ENCODE measurements at places on chromosomes 3 and 15.

- no peak for DNase-seq
Observed at GRCh38 chr15:92020207-92020606, 166.7 kb downstream of the SLCO3A1 start.

DNA sequence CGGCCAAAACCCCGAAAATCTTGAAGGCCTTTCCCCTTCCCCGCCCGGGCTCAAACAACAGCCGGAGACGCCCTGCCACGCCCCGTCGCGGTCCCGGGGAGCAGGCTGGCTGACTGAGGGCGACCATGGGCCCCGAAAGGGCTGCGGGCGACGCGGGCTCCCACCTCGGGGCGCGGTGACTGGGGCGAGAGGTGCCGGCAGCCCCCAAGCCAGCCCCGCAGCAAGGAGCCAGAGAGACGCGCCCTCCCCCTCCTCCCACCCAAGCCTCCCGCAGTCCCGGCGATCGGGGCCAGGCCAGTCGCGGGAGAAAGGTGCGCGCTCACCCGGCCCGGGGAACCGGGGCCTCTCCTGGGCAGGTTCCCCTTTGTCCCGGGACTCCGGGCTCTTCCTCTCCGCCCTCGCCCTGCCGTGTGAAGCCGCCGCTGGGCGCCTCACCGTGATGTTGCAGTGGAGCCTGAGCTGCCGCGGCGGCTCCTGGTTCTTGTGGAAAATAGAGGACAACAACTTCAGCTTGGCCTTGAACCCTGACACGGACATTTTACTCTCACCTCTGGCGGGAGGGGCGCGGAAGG, 30.6 kb upstream of the ZSCAN2 start:
- DNase-seq: peak; percentile 26

DNA sequence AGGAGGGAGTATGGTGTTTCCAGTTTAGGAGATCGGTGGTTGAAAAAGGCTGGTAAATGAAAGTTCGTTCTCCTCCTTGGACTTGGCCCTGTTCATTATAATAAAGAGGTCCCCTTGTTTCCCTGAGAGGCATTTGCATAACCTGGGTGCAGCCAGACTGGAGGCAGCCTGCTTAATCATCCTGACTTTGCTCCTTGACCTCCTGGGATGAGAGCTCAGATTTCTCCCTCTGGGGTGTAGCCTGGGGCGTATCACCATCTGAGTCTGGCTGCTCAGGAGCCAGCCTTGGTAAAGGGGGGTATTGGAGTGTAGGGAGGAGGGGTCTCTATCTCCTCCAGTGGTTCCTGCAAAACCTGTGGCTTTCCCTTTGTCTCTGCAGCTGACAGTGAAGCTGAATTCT, 21.3 kb upstream of the ACAD9 start:
- DNase-seq: no peak

DNA sequence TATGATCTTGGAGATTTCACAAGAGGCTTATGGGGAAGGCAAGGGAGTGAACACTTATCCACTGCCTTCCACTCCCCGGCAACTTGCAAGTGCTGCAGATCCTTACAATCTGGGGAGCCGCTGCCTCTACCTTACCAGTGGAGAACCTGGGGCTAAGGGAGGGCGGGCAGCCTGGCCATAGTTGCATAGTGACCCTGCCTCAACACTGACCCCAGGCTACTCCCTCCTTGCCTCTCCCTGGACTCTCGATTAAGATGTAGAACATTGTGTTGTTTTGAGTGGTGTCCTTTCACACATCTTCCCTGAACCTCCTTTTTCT, 30.6 kb downstream of the SLC6A11 start:
- DNase-seq: no peak

DNA sequence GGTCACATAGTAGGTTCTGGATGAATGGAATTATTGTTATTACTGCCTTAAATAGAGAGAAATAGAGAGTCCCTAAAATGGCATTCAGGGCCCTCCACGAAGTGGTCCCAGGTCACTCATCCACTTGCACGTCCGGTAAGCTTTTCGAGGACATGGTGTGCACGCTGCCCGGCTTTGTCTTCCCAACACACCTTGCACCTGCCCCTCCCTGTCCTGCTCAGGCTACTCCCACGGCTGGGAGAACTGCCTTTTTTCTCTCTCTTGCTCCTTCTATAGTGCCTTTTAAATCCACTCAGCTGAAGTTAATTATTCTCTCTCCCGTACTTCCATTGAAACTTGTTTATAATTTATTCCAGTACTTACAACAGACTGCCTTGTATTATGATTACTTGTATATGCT, 5.6 kb upstream of the DGKG start:
- no peak for DNase-seq

DNA sequence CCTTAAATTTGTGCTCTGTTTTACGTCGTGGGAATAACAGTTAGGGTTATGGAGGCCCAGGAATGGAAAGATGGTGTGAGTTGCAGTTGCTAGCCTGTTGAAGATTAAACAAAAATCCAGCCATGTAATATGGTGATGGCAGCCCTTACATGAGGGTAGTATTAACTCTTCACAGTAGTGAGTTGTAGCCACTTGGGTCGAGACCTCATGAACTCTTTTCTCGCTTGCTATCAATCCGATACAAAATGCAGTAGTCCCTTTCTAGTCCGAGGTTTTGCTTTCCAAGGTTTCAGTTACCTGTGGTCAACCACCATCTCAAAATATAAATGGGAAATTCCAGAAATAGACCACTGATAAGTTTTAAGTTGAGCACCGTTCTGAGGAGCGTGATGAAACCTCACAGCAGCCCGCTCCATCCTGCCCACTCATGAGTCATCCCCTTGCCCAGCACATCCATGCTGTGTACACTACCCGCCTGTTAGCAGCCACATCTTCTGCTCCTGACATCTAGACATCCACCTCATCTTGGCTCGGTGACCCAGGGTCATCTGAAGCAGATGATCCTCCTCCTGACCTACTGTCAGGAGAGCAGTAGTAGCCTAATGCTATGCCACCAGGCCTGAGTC, 177.9 kb downstream of the CDIN1 start:
- no peak for DNase-seq

DNA sequence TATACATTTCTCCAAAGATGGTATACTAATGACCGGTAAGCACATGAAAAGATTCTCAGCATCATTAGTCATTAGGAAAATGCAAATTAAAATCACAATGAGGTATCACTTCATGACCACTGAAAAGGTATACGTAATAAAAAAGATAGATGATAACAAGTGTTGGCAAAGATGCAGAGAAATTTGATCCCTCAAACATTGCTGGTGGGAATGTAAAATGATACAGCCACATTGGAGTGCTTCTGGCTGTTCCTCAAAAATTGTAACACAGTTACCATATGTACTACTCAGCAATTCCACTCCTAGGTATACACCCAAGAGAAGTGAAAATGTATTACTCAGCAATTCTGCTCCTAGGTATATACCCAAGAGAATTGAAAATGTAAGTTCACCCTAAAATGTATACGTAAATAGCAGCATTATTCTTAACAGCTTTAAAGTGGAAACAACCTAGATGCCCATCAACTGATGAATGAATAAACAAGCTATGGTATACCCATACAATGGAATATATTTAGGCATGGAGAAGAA, 25.0 kb upstream of the KY start:
- no peak for DNase-seq

DNA sequence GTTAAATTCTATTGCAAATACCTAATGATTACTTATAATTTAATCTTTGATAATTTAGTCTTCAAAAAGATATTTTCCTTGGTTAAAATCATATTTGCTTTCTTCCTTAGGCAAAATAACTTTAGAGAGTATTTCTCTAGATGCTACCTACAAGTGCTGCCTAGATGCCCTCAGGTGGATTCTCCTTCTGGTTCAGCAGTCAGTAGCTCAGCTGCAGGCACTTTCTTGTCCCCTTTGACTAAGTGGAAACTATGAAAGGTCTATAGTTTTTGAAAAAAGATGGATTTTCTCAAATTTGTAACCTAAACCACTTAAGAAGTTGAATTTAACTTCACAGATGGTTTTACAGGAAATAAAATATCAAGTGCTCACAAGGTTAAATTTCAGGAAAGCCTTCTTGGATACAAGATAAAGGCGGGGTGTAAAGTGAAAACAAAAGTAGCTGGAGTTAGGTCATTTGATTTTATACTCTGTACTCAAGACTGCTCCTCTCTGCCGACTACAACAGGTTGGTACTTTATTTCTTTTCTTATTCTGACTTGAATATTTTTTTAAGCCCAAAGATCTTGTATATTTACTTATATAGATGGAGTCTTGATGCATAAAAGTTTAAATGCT, at the start of gene ACKR4:
ACKR4 (plus strand) TSS at position 455 of the 618 bp plus-strand sequence. CDS start 3,128 bp downstream, outside the sequence.
- DNase-seq: no peak

DNA sequence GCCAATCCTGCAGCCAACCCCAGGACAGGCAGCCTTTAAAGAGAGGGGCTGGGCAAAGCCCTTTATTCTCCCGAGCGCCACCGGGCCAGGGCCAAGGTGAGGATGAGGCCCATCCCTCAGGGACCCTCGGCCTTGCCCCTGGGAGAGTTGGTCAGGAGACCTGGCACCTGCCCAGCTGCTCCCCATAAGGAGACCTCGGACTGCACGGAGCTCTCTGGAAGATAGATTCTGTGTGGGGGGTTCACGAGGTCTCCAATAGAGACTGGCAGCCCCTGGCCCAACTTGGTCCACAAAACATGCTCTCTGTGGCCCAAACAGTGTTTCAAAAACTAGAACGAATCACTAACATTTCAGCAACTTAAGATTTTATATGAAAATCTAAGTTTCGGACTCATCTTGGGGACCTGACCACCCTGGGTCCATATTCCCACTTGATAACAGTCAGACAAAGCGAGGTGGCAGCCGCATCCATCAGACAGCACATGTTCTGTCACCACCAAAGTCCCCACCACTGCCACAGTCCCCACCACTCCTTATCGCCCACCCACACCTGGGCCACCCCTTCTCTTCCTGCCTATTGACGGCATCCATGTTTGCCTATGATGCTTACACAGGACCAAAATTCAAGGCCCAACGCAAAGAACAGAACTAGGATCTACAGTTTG, 114.4 kb upstream of the RPL32 start:
- no peak for DNase-seq

GRCh38 chr3:123365450-123366143, 83.3 kb downstream of the ADCY5 start:
- DNase-seq: no peak

DNA sequence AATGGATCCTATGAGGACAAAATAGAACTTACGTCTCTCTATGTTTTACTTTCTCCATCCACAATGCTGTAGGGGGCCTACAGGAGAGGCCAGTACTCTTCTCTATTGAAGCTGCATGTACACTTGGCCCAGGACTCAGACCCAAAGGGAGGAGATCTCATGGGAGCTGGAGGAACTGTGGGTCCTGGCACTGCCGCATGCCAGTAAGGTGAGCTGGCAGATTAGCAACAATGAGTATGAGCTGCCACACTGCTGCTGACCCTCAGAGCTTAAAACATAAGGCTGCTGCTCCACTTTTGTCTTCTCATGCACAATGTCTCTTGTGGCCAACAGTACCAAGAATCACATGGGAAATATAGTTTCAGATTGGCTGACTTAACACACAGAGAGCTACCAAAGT, 57.8 kb upstream of the TBC1D5 start:
- no peak for DNase-seq

DNA sequence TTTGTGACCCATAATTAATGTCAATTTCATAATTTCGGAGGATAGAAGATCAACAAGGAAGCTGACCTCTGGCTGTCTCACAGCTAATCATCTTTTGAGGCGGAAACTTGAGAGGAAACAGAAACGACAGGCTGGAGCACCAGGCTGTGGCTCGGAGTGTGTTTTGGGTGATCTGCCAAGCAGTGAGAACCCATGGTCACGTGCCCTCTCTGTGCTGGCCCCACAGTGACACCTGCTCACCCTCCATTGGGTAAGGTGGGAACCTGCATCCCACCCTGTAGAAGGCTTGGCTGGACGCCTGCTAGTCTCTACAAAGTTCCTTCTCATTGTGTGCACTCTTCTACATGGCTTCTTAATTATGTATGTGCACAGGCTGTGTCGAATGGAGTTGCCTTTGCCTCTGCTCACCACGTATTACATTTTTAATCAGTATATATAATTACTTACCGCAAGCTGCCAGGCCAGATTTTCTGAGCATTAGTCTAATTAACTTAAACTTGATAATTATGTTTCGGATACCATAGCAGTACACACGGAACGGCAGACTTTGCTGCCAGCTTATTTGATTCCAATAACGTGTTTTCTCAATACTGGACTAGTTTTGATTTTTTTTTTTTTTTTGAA, 719.4 kb upstream of the CFAP20DC start:
- no peak for DNase-seq

GRCh38 chr3:111517801-111518200, 24.2 kb upstream of the CD96 start:
- DNase-seq: no peak

- no peak for DNase-seq
Observed at GRCh38 chr15:67957435-67958132, 96.5 kb upstream of the PIAS1 start.
